ENCODE measurements at places on chromosomes 16 and 17.

DNA sequence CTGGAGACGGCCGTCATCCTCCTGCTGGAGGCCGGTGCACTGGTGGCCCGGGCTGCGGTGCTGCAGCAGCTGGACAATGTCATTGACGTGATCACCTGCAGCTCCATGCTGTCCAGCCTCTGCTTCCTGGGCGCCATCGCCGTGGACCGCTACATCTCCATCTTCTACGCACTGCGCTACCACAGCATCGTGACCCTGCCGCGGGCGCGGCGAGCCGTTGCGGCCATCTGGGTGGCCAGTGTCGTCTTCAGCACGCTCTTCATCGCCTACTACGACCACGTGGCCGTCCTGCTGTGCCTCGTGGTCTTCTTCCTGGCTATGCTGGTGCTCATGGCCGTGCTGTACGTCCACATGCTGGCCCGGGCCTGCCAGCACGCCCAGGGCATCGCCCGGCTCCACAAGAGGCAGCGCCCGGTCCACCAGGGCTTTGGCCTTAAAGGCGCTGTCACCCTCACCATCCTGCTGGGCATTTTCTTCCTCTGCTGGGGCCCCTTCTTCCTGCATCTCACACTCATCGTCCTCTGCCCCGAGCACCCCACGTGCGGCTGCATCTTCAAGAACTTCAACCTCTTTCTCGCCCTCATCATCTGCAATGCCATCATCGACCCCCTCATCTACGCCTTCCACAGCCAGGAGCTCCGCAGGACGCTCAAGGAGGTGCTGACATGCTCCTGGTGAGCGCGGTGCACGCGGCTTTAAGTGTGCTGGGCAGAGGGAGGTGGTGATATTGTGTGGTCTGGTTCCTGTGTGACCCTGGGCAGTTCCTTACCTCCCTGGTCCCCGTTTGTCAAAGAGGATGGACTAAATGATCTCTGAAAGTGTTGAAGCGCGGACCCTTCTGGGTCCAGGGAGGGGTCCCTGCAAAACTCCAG, 1.1 kb downstream of the MC1R start:
- no peak for DNase-seq

- peak; percentile 30 for DNase-seq
These were observed 6.4 kb upstream of the LGALS3BP start for GRCh38 chr17:78986048-78986648.

GRCh38 chr17:53900951-53901350, 78.2 kb downstream of the KIF2B start:
- DNase-seq = no peak

DNA sequence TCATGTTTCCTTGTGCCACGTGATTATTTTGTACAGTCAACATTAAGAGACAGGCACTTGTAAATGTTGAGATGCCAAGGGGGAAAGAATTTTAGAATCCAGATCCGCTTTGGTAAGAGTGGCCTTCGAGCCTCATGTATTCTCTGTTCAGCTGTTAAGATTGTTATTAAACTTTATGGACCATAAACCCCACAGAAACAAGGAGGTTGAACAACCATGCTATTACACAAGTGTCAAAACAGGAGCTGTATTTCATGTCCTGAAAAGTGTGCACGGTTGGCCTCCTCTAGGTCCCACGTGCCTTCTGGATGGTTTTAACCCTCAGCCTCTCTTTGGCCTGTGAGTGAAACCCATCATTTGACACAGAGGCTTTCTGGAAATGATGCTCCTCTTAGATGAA, 691.3 kb downstream of the MAF start:
- no peak for DNase-seq

DNA sequence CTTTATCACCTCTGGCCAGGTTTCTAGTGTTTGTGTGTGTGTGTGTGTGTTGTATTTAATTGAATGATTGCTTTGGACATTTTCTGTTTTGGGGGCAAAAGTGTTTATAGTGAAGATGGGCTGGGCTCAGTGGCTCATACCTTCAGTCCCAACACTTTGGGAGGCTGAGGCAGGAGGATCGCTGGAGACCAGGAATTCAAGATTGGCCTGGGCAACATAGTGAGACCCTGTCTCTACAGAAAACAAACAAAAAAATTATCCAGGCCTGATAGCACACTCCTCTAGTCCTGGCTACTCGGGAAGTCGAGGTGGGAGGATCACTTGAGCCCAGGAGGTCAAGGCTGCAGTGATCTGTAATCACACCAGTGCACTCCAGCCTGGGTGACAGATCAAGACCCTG, 37.5 kb downstream of the RPA1 start:
- no peak for DNase-seq

- DNase-seq = no peak
These were observed 32.4 kb downstream of the STH start for GRCh38 chr17:46031440-46031839.

- DNase-seq = no peak
These were observed 79.8 kb downstream of the AMFR start for GRCh38 chr16:56345406-56346050.

- no peak for DNase-seq
These were observed 126.4 kb downstream of the DYNLRB2 start for GRCh38 chr16:80667251-80667560.

- no peak for DNase-seq
These were observed 27.2 kb downstream of the CLEC16A start for GRCh38 chr16:10971560-10971961.

GRCh38 chr16:66523861-66524354, 26.0 kb downstream of the TK2 start:
- DNase-seq = no peak

DNA sequence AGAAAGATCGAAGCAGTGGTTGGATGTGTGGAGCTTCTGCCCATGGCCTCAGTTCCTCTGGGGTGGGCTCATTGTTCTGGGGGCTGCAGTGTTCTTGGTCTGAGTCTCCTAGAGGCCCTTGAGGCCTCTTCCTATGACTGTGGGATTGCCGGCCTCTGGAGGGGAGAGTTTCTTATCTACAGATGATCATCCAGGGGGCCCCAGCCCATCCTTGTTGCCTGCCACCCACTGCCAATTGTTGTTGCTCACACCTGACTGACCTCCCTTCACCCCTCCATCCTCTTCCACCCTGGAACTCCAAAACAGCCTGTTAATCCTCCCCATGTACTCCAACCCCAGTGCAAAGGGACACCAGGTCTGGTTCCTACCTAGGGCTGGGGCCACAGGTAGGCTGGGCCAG, 5.9 kb downstream of the B3GNT9 start:
- DNase-seq = no peak

DNA sequence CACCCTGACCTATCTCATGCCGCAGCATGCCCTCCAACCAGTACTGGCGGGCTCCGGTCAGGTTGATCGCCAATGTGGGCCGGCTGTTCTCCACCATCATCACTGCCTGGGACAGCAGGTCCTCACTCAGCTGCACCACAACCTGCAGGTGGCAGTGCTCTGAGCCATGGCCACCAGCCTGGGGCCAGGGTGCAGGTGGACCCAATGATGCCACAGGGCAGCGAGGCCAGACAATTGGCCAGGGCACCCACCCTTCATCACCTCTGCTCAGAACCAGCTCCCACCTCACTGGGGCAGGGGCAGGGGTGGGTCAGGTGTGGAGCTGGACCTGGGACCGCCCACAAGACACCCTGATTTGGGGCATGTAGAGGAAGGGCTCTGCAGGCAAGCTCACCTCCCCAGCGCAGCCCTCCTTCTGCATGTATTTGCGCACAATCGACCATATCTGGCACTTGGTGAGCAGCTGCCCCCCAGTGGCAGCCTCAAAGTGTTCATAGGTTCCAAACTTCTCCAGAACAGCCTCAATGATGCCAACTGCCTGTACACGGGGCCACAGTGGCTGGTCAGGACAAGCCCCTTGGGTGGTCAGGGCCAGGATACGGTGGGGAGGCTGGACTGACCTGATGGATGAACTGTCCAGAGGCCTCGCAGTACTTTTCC, 4.2 kb downstream of the MATCAP1 start:
- DNase-seq = no peak

DNA sequence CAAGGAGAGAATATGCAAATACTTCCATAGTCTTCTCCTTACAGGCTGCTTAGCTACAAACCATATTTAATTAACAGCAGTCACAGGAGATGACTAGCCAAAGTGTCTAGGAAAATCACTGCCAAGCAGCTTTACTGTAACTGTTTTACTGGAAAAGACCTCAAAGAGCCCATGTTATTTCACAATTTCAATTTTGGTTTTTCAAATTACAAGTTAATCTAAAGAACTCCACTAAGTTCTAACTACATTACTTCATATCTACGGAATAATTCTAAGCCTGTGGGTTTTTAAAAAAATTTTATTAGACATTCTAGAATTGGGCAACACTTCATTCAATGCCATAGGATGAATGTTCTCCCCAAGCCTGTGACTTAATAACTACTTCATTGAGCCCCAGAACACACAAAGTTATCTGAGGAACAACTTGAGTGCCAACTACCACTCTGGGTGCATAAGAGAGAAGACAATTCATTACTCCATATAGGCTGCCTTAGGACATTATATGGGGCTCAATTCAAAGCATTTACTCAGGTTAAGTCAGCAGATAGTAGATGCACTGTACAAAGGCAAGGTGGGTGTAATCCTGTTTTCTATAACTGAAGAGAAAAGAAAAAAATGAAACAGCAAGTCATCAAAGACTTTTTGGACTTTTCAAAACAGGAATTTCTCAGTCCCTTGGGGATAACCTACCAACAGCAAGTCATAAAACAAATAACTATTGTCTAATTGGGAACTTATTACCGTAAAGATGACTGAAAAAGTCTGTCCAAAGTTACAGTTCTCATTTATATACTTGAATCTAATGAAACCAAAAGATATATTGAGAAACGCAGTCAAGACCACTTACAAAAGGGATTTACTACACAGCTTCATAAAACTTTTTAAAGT, 33.0 kb downstream of the STAT3 start:
- DNase-seq = no peak

- DNase-seq = no peak
These were observed 25.5 kb downstream of the GRB7 start for GRCh38 chr17:39763051-39763820.

DNA sequence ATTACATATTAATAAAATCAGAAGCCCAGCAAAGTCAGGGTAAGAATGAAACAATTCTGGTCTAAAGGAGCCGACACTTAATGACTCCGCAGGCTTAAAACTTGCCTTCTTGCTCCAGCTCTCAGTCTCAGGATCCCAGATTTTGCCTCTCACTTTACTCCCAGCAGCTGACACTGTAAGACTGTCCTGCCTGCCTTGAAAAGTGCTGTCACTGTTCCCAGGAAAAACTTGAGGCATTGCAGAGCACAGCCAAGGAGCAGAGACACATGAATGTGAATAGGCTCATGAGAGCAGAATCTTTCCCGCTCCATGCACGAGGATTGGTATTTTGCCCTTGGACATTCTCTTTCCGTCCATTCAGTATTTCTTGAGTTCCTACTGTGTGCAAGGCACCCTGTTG, 457.6 kb upstream of the ZFHX3 start:
- DNase-seq = no peak

Measured in CMK (cell line).